NB4 (cell line): ENCODE measurements at places on chromosomes 13 and 19.

DNA sequence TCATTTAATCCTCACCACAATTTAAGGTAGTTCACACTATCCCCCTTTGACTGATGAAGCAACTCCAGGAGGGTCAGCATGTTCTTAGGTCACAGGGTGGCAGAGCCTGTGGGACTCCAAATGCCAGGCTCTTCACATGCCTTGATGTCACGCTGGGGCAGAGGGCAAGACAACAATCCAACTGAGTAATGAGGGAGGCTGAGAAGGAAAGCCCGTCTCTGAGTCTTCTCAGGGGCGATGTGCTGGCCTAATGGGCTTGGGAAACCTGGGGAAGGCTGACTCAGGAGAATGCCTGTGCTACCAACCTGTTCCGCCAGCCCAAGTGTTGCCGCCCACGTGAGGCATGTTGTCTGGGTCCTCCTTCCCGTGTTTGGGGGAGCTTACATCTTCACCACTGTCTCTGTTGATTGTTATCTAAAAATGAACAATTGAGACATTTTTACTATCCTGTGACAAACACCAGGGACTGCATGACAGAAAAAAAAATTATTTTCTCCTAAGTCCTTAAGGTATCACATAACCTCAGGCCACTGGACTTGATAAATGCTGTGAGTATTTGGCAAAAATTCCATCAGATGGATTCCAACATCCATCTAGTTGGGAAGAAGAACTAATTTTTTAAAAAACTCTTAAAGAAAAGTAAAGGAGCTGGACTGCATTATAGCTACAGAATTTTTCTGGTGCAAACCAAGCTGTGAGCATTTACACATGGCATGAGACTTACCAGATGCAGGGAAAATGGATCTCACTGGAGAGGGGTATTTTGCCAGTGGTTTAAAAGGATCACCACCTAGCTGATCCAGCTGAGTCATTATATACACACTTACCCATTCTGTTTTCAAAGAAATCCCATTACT lies 157.5 kb downstream of the RGCC start:
- DNase-seq, result no peak

DNA sequence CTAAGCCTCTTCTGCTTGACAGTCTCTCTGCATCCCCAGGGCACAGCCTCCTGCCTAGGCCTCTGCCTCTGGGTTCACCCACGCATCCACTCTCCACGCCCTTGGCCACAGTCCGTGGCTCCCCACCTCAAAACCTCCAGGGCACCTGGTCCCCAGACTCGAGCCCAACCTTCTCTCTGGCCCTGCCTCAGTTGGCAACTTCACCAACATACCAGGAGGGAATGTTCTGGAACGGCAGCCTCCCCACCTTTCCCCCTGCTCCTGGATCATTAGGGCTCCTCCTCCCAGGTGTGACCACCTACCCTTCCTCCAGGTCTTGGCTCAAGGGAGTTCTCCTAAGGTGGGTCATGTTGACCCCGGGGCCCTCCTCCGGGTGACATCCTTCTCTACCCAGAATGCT lies 69.1 kb downstream of the SOX1 start:
- no peak for DNase-seq

DNA sequence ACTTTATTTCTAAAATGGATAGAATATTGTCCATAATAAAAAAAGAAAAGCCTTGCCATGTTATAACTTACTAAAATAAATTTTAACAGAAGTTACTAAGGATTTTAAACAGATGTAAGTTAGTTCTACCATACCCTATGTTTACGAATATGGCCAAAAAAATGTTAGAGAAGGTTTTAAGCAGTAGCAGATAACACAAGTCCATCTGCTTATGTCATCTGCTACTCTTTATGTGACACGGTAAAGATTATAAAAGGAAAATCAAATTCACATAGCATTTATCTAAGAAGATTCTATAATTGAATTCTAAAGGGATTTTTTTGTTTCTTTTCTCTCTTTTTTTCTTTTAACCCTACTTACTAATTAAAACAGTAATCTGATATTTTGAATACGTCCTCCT lies 114.2 kb upstream of the MIR17HG start:
- no peak for DNase-seq

GRCh38 chr19:52935434-52935833 lies 12.2 kb upstream of the ZNF888 start:
- DNase-seq, result peak; percentile 83

GRCh38 chr19:2503521-2504109 lies 27.7 kb downstream of the GADD45B start:
- DNase-seq, result peak; percentile 63

GRCh38 chr13:113171250-113172125 lies 13.0 kb downstream of the PROZ start:
- DNase-seq, result no peak

DNA sequence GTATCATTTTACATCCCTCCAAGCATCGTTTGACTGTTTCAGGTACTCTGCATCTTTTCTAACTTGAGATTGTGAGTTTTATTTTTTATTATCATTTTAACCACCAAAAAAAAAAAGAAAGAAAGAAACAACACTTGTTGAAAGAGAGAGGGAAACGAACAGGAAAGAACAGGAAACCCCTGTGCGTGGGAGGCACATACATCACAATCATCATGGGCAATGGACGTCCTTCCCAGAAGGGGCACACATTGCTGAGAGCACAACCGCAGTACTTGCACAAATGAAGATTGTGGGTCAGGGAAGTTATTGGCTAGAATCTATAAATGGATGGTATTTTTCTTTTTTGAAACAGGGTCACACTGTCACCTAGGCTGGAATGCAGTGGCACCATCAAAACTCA lies 1.7 kb downstream of the CLC start:
- DNase-seq, result peak; percentile 18
